GM13977 (cell line): ENCODE measurements at places on chromosomes 12 and 14.

DNA sequence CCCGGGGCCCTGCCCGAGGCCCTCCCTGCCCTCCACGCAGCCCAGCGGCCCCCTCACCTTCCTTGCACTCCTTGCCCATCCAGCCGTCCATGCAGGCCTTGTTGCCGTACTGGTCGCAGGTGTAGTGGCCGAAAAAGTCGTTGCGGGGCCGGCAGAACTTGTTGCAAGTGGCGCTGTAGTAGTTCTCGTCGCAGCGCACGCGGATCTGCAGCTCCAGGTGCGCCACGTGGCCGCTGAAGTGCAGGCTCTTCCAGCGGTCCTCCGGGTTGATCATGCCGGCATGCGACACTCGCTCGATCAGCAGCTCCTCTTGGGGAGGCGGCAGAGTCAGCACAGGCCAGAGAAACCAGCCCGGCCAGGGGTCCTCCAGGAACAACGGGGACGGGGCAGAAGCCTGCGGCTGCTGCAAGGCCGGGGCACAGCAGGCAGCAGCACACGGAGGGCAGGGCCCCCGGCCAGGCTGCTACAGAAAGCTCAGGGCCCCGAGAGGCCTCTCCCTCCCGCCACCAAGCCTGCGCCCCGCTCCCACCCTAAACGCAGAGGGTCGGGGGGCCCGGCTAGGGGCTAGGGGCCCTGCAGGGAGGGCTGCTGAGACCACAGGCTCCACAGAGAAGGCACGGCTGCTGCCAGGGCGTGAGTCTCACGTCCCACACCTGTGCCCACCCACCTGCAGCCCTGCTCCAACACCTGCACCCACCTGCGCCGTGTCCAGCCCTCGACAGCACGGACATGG lies 12.7 kb downstream of the JAG2 start:
- DNase-seq: no peak

DNA sequence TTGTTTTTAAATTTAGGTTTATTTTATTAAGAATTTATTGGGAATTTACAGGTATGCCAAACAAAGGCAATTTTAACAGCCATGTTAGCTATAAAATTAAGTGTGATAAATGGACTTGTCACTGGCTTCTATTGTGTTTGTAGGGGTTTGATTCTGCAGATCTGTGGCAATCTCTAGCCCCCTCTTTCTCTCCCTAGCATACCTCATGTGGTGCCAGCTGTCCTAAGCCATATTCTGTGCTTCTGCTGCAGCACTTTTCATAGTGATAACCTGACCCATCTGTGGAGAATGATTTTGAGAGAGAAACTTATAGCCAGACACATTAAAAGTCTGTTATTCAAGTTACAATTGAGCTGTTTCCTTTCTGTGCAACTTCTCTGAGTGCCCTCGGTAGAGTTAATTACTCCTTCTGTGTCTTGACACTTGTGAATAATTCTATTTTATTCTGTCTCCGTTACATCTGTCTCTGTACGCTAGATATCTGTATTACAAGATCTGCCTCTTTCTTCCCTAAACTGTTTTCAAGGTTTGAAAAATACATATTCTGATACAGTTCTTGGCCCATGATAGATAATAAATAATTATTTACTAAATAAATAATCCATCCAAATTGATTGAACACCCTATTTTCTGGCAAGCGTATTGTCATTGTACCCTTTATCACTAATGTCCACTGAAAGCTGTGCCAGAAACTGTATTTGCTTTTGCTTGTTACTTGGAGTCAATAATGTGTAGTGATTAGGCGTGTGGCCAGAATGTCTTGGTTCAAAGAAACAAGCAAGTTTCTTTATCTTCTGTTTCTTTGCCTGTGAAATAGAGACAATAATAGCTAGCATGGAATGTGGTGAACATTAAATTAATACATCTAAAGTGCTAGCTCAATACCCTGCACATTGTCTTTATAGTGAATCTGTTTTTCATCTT lies 40.0 kb downstream of the FRS2 start:
- no peak for DNase-seq

- no peak for DNase-seq
These were observed 314.7 kb downstream of the NAV3 start for GRCh38 chr12:78145398-78145797.

DNA sequence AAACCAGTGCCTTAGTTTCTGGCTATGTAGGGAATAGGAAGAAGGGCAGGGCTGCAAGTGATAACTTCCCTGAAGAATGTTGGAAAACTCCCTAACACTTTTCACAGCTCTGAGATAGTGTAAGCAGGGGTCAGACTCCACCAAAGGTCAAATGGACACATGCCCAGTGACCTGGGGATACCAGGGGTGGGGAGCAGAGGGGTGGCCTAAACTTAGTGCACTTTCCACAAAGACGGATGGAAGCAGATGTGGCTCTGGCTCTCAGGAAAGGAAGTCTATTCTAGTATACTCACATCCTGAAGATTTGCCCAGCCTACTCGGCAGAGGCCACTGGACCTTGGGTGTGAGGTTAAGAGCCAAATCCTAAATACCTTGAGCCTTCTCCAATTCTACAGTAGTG lies 285.8 kb downstream of the NUAK1 start:
- DNase-seq: no peak

DNA sequence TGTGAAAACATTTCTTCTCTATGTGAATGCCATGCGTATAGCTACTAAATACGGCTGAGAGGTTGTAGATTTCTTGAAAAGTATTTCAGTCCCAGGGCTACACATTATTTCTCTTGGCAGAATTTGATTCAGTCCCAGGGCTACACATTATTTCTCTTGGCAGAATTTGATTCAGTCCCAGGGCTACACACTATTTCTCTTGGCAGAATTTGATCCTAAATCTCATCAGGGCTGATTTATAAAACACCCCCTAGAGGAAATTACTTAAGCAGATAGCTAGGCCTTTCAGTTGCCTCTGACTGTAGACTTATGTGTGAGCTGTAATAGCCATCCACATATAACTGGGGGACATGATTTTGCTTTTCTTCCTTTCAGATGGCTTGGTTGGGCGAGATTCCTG lies 50.4 kb downstream of the AK7 start:
- DNase-seq: no peak

GRCh38 chr14:96649327-96649601 lies 147.1 kb downstream of the PAPOLA start:
- no peak for DNase-seq

GRCh38 chr12:46360908-46361666 lies 11.5 kb downstream of the SLC38A2 start:
- DNase-seq: no peak

- no peak for DNase-seq
These were observed 15.3 kb upstream of the PELI2 start for GRCh38 chr14:56102941-56103340.

DNA sequence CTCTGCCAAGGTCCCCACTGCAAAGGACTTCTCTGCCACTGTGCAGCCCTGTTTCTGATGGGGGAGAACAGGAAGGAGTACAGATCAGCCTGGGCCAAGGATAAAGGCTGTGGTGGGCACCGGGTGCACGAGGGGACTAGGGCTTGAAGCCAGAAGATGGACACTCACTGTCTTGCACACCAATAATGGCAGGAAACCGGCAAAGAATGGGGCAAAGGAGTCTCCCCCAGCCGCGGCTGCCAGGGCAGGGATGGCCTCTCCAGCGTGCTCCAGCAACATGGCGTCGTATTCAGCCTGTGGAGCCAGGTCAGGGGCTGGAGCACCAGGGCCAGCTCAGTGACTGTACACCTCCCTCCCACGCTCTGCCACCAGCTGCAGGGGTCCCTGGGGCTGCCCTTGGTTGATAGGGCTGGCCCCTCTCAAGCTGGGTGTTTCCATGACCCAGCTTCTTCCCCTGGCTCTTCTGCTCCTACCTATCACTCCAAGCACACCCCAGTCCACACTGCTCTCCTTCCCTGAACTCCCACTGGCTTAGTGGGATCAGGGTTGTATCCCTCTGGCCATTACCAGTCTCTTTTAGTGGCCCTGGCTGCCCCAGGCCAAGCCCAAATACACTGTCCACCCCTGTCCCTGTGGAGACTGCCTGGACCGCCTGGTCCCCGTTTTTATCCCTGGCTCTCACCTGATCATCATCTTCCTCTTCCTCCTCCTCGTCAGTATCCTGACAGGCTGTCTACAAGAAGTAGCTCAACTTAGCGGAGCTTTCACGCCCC lies 6.3 kb downstream of the IPO4 start:
- no peak for DNase-seq

DNA sequence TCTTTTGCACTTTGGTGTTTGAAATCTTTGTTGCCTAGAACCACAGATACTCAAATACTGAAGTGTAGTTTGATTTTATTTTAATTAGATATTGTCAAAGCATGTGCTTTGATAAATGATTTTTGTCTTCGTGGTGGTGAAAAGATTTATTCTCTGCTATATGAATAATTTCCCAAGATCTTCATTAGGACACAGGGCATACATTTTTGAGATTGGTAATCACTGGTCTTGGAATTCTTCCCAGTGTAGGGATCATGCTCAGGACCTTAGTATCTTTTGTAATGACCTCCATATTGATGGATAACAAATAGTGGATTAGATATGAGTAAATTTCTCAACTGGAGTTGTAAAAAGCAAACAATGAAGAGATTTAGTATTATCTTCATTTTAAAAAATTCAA lies 28.2 kb downstream of the TBK1 start:
- no peak for DNase-seq

- DNase-seq: no peak
These were observed 92.7 kb upstream of the HECTD1 start for GRCh38 chr14:31300296-31300695.

DNA sequence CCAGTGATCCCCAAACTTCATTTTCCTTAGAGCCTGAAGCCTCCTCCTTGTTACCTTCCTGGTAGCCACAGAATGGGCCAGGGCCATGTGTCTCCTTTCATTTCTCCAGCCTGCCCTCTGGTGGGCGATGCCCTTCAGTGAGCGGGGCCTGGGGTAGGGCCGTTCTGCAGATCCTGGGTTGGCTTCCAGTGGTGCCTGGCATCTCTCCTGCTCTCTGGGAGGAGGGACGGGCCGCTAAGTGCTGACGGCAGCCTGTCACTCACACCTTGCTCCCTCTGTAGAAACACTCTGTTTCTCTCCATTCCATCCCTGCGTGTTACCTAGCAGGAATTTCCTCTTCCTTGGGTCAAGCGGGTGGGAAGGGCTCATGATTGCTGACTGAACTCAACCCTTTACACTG lies 232.1 kb downstream of the CACNA1C start:
- DNase-seq: peak; percentile 49

- no peak for DNase-seq
These were observed 142.0 kb downstream of the SCARB1 start for GRCh38 chr12:124721501-124722162.

DNA sequence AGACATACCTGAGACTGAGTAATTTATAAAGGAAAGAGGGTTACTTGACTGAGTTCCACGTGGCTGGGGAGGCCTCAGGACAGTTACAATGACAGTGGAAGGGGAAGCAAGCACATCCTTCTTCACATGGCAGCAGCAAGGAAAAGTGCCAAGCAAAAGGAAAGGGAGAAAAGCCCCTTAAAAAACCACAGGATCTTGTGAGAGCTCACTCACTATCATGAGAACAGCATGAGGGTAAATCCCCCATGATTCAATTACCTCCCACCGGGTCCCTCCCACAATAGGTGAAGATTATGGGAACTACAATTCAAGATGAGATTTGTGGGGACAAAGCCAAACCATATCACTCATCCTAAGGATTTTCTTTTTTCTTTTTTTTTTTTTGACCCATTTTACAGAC lies 177.8 kb upstream of the EEA1 start:
- no peak for DNase-seq

GRCh38 chr12:77500089-77500488 lies 330.6 kb upstream of the NAV3 start:
- no peak for DNase-seq

GRCh38 chr14:97273540-97273939 lies 476.4 kb downstream of the VRK1 start:
- DNase-seq: no peak

- DNase-seq: no peak
These were observed 23.2 kb upstream of the BMAL2 start for GRCh38 chr12:27309293-27309994.

DNA sequence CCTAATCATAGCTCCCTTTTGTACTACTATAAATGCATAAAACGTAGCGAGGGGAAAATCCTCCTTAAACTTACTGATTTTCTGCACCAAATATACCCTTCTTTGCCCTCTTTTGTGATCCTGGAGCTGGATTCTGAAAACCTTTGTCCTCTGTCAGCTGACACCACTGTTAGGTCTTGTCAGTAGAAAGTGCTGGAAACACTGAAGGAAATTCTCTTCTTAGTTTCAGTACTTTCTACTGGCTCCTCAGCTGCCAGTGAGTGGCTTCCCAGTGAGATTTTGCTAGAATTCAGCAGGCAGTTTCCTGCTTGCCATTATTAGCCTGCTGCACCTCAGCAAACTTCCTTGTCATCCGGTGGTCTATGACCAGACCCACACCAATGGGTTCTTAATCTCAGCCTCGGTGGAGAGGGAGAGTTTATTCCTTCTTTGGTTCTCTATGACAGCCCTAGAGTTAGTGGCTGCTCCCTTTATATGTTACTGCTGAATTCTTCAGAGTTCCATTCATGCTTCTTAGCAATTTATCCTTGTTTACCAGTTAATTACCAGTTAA lies 476.2 kb downstream of the FSCB start:
- DNase-seq: no peak
